GM23248 (cell line): ENCODE measurements at places on chromosomes 1 and 21. TPM values are rescaled to one million over a fixed set of nuclear protein-coding genes. Genes with fewer than 3 reads are reported as not detected.

TMPRSS2 gene
- not detected in 2 replicates for total RNA-seq

DNA sequence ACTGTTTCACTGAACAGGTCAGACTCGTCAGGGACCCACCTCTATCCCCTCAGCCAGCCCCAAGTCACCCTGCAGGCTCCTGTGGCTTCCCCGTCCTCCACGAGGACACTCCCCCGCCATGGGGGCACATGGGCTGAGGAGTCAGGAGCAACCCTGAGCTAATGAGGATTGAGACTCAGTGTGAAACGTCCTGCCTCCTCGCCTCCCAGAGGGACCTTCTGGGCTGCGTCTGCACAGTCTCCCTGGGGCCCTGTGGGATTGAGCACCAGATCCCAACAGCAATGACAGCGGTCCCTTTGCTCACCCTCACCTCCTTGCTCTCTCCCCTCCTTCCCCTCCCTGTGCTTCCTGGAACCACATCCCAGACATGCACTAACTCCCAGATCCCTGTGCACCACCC lies 18.9 kb upstream of the SLC25A33 start:
- no peaks in the 10 kb centered on the region for H3K27me3 ChIP-seq
- no peak overlapping the region for H3K27ac ChIP-seq
- no peak overlapping the region for H3K4me3 ChIP-seq
- no peaks in the 10 kb centered on the region for H3K4me1 ChIP-seq
- no peak for DNase-seq

DCLRE1B gene
- total RNA-seq, result 4.3 and 6.9 TPM in 2 replicates

- peak overlapping the region; percentile 48 for H3K4me3 ChIP-seq
- peak overlapping the region; percentile 56 for H3K27ac ChIP-seq
- H3K4me1 ChIP-seq, result peaks cover 49% of the 10 kb centered on the region
- H3K36me3 ChIP-seq, result no peaks in the 10 kb centered on the region
Measured at GRCh38 chr1:41902159-41902577, 16.6 kb downstream of the HIVEP3 start.

- DNase-seq, result peak; percentile 55
- H3K4me1 ChIP-seq, result peaks cover 39% of the 10 kb centered on the region
- peak overlapping the region; percentile 66 for H3K27ac ChIP-seq
- H3K4me3 ChIP-seq, result no peak overlapping the region
- no peaks in the 10 kb centered on the region for H3K27me3 ChIP-seq
Measured at GRCh38 chr21:37341254-37341960, 25.2 kb upstream of the DYRK1A start.

CYP4A22 gene
- total RNA-seq, result not detected in 2 replicates

DNA sequence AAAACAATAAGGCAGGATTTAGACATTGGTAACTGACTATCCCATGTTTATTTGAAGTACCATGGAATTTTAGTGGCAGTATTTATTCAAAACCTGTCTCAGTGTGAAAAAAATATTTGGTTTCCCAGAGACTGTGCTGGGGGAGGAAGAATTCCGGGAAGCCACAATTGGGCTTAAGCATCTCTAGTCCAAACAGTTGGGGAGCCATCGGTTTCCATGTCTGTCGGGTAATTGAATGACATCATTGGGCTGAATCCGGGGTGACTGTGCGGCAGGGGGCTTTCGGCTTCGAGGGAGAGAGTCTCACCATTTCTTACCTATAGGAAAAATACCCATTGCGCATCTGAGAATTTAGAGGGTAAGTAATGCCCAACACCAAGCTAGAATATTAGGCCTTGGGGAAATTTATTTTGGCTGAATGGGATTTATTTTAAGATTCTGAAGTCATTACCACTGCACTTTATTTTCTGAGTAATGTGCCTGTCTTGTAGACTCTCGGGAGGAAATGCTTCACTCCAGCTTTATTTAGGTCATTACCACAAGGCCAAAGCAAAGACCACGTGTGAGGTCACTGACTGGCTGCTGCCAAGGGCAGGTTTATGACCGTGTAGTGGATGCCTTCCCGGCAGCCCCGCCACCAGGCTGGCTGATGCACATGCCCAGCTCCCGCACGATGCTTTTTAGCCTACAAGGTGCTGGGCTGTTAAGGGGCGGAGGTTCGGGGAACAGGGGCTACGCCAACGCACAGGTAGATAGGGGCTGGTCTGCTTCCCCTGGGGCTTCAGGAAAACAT lies 23.1 kb upstream of the UMODL1 start:
- no peaks in the 10 kb centered on the region; the same call in 1 of the 2 replicates for H3K27me3 ChIP-seq
- peaks cover 16% of the 10 kb centered on the region for H3K4me1 ChIP-seq
- H3K27ac ChIP-seq, result peak overlapping the region; percentile 70
- DNase-seq, result peak; percentile 97

CHAF1B gene
- total RNA-seq, result 3.0 and 3.3 TPM in 2 replicates

- no peak overlapping the region for H3K27ac ChIP-seq
- H3K36me3 ChIP-seq, result no peaks in the 10 kb centered on the region
- no peak overlapping the region for H3K4me3 ChIP-seq
- no peaks in the 10 kb centered on the region for H3K27me3 ChIP-seq
Measured at GRCh38 chr1:78519446-78519845, 28.7 kb downstream of the PTGFR start.

GRCh38 chr21:20591284-20591683 lies 406.9 kb upstream of the NCAM2 start:
- H3K27ac ChIP-seq, result no peak overlapping the region
- H3K36me3 ChIP-seq, result no peaks in the 10 kb centered on the region
- H3K4me3 ChIP-seq, result no peak overlapping the region
- no peaks in the 10 kb centered on the region for H3K4me1 ChIP-seq
